ENCODE measurements at places on chromosomes 6 and 20.

GRCh38 chr6:70633870-70634269 is 33.8 kb upstream of the SMAP1 start:
- no peak for DNase-seq

DNA sequence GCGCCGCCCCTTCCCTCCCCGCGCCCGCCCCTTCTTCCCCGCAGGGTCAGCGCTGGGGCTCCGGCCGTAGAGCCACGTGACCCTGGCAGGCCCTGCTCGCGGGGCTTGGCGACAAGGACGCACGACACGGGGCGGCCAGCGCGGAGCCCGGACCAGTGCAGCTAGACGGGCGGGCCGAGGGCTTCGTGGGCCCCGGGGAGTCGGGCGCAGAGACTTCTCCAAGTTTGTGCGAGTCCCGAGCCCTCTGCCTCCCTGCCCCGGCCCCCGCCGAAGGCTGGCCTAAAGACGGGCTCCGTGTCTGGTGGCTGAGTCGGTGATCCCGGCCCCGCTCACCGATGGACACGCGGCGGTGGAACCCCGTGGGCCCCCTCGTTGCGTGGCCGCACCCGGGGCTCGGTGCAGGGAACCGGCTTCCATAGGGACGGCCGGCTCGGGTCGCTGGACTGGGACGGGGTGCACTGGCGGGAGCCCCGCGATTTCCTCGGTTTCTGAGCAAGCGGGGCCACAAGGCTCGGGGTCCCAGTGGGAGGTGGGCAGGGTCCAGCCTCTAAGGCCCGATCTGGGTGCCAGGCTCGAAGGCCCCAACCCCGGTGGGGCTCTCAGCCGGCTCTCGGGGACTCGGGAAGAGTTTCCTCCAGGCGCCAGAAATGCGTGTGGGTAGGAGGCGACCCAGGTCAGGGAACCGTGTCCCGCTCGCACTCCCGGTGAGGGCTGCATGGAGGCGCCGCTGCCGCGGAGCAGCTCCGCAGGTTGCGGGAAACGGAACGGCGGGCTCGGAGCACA is 452 bp upstream of the GATA5 start:
- peak; percentile 80 for DNase-seq

DNA sequence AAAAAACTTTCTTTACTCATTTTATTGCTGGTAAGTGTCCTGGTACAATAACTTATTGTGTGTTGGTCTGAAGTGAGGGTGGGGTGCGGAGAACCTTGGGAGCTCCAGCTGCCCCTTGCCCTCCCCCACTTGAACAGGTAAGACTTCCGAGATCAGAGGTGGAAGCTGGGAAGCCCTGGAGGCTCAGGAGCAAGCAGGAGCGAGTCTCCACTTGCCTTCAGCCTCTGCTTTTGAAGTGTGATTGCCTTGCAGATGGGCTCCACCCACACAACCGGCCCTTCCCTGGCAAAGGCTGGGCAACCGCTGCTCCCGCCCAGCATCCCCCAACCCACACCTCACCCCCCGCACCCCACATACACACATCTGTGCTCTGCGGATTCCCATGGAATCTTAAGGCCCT is 179.6 kb downstream of the TFAP2C start:
- no peak for DNase-seq

DNA sequence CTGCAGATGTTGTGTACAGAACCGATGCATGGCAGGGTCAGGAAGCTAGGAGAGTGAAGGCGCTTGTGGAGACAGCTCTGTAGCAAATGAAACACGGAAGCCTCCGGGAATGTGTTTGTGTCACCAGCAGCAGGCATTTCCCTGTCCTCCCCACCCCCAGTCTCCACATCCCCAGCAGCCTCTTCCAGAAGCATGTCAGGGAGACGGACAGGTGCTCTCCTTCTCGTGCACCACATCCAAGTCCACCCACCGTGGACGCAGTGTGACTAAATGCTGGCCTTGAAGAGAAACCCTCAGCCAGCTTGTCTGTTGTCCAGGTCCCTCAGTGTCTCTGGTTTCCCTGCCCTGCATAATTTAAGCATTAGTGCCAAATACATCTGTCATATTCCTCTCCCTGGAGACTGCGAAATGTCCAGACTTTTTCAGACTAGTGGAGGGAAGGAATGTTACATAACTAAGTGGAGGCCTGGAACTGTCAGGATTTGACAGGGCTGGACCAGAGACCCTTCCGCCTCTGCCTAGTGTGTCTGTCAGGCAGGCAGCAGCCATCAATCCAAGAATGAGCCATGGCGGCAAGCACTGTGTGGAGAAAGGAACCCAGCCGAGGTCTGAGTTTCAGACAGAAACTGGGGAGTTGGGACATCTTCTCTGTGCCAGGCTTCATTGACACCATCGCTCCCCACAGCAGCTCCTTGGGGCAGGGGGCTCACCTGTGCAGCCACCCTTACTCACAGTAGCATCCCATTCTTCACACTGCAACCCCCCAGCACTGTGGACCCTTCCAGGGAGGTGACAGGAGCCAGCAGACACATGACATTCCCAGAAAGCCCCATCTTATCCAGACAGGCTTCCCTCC is 26.6 kb upstream of the PI16 start:
- peak; percentile 63 for DNase-seq

- DNase-seq: no peak
Measured at GRCh38 chr6:35730745-35731413, 6.0 kb upstream of the ARMC12 start.

DNA sequence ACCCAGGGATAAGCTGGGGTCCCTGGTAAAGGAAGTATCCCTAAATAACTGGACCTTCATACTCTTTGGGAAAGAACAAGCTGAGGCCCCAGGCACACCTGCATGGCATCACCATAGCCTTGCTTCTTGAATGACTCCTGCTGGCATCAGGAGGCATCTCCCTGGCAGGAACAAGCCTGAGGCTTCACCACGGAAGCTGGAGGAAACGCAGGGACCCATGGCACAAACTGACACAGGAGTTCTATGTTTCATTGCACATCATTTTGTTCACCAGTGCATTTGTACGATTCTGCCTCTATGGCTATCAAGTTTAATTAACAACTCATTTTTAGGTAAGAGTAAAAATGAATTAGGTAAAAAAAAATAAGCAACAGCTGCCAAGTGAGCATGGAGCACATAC is 619 bp upstream of the PDE7B start:
- no peak for DNase-seq
